Activated naive CD4-positive, alpha-beta T cell treated with anti-CD3 and anti-CD28 coated beads for 36 hours (primary cell): ENCODE measurements at places on chromosomes 3 and 15.

DNA sequence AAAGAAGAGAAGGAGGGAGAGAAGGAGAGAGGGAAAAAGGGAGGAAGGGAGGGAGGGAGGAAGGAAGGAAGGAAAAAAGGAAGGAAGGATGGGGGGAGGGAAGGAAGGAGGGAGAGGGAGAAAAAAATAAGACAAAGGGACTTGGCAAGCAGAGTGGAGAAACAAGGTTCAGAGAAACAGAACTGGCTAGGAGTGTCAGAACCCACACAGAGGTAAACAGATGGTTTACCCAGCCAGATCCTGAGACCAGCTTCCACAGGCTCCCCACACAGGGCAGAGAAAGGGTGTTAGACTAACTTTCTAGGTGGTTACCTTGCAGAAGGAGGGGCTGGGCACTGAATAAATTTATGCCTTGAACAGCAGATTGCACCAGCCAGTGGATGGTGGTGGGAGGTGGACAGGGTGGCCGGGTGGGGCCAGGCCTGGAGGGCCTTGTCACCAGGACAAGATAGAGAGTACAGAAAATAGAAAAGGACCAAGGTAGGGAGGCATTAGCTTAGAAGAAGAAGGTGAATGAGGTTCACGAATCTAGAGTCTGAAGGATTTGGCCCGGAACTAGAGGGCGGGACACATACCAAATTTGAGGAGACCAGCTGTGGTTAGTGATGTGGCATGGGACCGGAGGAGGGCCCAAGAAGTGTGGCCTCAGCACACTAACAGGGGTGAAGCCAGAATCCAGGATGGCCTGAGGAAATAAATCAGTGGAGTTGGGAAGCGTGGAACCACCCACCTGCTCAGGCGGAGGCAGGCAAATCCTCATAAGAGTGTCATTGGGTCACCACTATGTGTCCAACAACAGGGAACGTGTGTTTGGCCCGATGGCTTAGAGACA is 1.2 kb upstream of the TM4SF1 start:
- no peak for DNase-seq

DNA sequence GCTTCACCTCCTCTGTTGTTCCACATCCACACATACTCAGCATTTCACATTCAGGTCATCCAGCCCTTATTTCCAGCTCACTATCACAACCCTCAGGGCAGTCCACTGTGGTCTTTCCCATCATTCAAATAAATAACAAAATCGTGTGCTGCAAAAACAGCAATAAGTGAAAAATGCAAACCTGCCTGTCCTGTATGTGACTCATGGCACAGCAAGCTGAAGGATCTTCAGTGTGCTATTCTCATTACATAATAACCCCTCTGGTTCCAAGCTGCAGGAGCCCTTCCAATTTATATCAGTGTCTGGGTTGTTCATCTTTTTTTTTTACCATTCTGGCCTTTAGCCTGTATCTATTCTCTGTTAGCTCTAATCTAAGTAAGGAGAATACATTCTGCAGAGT is 185.3 kb upstream of the UBE2E2 start:
- no peak for DNase-seq

DNA sequence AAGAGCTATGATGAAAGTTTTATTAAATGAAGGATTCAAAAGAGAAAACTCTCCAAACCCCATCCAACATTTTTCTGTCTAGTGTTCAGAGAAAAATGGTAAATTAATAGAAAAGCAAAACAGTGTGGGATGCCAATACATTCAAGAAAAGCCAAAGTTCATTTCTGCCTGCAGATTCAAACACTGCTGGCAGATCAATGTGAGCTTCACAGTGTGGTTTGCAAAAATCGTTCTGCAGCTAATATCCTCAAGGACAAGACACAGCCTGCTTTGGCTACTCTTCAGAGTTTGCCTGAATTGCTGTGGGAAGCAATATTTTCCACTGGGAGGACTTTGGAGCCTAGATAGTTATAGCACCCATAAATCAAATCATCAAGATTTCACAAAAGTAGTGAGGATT is 619.9 kb upstream of the SUCLG2 start:
- DNase-seq, result no peak

GRCh38 chr3:41193794-41194539 is 5.3 kb upstream of the CTNNB1 start:
- DNase-seq, result no peak

GRCh38 chr3:53044711-53045517 is 959 bp downstream of the SFMBT1 start:
- DNase-seq, result peak; percentile 44

DNA sequence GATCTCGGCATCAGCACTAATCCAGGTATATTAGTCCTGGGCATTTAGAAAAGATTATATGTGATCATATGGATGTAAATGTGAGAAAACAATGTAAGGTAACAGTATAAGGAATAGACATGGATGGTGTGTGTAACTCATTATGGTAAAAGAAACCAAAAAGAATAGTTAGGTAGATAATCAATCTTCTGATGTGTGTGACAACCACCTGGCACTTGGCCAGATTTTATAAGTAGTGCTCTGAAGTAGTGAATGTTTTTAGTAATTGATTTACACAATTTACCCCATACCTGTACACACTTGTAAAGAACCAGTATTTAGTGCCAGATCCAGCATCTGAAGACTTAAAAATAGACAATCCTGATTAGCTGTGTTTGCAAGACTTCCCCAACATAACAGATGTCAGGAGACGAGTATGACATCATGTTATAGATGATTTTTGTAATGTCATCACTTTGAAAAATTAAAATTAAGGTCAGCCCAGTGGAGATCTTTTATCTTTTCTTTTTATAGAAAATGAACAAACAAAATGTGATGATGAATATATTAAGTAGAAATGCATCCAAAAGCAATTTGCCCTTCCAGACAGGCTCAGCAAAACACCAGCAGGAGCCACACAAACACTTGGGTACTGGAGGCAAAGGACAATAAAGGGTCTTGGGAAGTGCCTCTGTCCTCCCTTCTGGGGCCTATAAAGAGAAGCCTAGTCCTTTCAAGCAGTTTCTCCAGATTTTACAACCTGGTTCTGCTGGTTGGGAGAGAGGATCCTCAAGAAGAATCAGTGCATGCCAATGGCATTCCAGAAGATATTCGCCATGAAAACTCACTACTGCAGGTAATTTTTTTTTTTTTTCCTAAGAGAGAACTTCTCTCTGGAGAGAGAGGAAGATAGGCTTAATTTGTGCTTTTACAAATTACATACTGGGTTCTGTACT is 140.7 kb downstream of the MECOM start:
- no peak for DNase-seq

- DNase-seq, result no peak
These were observed 705.3 kb upstream of the NAALADL2 start for GRCh38 chr3:174153871-174154270.

GRCh38 chr15:48896869-48897814 is 19.2 kb downstream of the EID1 start:
- DNase-seq, result no peak

GRCh38 chr3:13403847-13404246 is 16.3 kb downstream of the NUP210 start:
- DNase-seq, result no peak
